ENCODE measurements at places on chromosomes 3 and 15.

DNA sequence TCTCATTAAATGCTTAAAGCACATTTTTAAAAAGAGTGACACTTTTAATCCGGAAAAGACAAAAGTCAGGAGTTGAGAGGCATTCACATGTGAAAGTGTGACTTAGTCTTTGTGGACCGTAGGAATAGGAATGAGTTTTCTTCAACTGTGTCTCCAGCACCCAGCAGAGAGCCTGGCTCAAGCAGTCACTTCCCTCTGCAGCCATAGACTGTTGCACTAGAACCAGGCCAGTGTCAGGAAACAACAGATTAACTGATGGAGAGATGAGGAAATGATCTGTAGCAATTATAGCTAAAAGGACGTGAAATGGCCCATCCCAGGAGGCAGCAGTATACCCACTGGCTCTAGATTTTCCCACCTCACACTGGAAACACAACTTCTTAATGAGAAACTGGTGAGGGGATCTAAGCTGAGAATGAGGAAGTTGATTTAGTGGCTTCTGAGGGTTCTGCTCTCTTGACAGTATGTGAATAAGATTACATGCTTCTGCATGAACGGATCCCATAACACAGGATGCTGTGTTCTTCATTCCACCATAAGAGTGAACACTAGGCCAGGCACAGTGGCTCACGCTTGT is 19.8 kb downstream of the CFAP92 start:
- no peak for DNase-seq

DNA sequence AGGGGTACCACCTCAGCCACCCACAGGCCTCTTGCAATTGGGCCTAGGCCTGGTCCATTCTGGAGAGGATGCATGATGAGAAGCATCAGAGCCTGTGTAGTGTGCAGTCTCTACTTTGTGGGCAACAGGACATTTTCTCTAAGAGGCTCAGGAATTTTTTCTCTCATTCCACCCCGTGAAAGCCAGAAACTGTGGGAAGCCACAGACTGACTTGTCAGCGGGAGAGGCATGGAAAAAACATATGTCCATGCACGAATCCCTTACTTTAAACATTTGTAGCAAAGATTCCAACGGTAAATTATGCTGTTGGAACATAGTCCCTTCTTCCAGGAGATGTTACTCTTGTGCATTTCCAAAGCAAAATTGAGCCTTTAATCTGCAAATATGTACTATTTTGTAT is 196.5 kb downstream of the KLHL25 start:
- DNase-seq = no peak

- no peak for DNase-seq
Measured at GRCh38 chr3:31892916-31893573, 88.0 kb downstream of the OSBPL10 start.

GRCh38 chr3:195239121-195239520 is 31.8 kb downstream of the XXYLT1 start:
- no peak for DNase-seq

GRCh38 chr15:52326756-52327155 is 31.2 kb upstream of the MYO5C start:
- DNase-seq = no peak

GRCh38 chr3:111332488-111333080 is 209.4 kb upstream of the CD96 start:
- DNase-seq = no peak

- no peak for DNase-seq
Measured at GRCh38 chr3:97161169-97161568, 346.8 kb downstream of the EPHA6 start.

- DNase-seq = no peak
Measured at GRCh38 chr3:8562081-8562595, 60.5 kb downstream of the LMCD1 start.

- DNase-seq = no peak
Measured at GRCh38 chr3:178705925-178706324, 169.7 kb downstream of the KCNMB2 start.

DNA sequence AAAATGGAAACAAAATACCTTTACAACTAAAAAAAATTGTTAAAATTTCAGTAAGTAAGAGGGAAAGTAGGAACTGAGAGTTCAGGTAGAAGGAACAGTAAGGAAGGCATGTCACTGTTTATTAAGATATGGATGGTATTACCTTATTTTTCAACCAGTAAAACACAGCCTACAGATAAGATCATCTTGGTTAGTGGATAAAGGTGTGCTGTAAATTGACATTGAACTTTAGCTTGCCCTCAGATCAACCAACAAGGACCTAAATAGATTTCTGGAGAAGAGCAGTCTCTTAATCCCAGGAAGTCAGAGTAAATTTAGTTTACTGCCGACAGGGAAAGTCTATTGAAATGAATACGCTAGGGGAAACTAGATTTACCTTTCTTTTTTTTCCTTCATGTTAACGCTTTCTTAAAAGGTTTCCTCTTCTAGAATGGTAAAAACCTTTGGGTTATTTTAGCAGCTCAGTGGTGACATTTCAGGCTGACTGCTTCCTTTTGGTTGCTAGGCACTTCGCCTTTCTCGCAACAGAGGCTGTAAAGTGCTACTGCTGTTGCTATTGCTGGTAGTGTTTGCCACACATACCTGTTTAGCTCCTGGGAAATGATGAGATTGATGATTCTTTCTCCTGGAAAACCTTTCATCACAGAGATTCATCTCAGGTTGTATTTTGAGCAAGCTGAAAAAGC is 12.9 kb downstream of the DZIP3 start:
- no peak for DNase-seq

DNA sequence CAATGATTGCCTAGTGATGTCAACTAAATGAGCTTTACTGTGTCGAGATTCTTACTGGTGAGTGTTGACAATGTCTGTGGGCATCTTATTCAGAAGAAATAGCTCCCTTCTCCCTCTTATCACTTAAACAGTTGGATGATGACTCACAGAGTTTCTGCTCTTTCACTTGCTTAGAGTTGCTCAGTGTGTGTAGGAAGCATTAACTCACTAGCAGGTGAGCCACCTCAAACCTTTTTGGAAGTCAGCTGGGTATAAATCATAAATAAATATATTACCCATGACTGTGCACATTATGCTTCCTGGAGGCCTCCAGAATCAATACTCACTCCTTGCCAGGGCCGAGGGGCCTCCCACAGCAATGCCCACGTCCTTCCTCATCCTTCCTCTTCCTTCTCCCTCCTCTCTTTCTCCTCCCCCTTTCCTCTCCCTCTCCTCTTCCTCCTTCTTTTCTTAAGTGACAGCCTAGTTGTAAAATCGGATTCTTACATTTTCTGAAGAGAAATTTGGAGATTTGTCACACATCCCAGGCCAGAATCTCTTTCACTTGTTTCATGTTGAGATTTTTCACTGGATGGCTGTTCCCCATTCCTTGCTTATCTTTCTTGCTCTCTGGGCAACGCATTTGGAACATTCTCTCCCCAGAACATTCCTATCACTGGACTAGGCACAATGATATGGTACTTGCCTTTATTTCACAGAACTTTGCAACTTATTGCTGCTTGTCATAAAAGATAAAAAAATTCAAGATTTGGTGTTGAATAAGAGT is 17.5 kb downstream of the SHC4 start:
- no peak for DNase-seq

- DNase-seq = no peak
Measured at GRCh38 chr3:71063773-71064290, 519.7 kb downstream of the FOXP1 start.

- peak; percentile 7 for DNase-seq
Measured at GRCh38 chr3:192408647-192409200, 318.6 kb downstream of the FGF12 start.

GRCh38 chr3:53828581-53828980 is 17.6 kb downstream of the CHDH start:
- DNase-seq = no peak

Data from globus pallidus (tissue), 1 donor.